ENCODE measurements at places on chromosomes 4 and X.

GRCh38 chrX:105052926-105053325, 167.6 kb downstream of the TEX13A start:
- no peak for DNase-seq

DNA sequence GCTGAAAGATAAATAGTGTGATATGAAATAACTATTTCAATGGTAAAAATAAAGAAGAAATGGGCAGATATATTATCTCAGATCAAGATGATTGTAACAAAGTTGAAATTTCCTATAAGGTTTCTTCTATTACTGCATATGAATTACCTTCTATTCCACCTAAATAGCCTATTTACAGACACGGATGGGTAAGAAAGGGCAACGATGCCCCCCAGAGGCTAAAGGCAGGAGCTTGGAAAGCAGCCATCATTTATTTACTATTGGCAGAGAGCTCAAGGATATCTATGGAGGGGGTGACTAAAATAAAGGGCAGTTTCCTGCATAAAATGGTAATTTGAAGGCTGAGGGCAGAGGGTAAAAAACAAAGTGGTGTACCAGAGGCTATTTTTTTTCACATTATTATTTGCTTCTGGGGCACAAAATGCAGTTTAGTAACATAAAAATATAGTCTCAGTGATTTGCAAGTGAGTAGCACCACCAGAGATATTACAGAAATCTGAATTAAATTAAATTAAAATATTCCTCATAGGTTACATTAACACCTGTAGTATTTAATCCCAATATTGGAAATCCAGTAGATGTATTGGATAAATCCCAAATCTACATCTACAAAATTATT, 123.1 kb downstream of the BTC start:
- DNase-seq = no peak

DNA sequence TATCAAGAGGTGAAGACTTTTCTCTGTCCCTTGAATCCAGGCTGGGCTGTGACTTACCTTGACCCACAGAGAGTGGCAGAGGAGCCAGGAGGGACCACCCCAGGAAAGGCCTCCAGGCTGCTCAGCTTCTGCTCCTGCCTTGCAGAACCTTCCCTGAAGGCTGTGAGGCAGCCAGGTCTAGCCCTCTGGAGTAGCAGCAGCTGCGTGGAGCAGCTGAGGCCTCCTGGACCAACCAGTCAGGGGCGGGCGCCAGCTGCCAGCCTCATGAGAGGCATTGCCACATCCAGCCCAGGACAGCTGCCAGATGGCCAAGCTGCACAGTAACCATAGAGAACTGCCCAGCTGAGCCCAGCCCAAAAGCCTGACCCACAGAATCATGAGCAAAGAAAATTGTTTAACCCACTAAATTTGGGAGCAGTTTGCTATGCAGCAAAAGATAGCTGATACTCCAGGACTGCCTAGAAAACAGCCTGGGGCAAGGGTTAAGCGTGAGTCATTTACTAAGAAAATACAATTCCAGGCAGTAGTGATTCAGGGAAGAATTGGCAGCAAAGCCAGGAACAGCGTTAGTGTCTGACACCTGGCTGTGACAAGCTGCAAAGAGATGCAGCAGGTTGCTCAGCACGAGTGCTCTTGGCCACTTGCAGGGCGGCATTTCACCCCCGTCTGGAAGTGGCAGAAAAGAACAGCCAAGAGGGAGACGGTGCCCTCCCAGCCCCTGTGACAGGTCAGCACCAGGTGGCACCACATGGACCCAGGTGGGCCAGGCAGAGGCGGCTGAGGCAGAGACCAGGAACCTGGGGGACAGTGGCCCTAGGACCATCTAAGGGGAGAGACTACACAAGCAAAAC, 14.7 kb upstream of the PDE6B start:
- DNase-seq = no peak

DNA sequence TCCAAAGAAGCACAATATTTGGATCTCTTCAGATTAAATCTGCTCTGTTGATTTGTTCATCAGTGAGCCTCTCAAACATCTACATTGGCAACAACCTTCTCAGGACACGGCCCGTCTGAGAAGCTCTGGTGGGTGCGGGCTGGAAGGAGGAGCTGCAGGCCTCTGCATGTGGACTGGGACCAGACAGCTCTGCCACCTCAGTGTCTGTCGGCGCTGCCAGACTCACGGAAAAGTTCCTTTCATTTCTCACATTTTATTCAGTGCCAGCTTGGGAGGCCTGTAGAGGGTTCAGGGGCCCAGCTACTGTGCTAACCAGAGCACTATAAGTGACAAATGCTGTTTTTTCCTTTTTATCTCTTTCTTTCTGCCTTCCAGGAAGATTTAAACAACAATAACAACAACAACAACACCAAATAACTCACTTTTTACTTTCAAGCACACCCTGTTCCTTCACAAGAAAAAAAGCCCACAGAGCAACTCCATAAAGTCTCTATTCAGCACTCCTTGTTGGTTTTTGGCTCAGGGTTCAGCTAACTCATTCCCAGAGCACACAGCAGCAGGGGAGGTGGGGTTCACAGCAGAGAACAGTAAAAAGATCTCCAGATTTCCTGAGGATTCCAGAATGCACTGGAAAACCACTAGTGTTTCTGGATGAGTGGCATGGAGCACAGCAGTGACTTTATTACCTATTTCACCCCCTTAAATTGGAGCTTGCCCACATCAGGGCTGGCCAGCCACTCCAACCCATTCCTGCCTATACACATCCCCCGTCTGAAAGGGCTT, 23.2 kb upstream of the HOPX start:
- no peak for DNase-seq

- DNase-seq = no peak
These were observed 499.7 kb upstream of the POU3F4 start for GRCh38 chrX:83008415-83008814.

- no peak for DNase-seq
These were observed 1.8 kb downstream of the CASP3 start for GRCh38 chr4:184647266-184648053.

DNA sequence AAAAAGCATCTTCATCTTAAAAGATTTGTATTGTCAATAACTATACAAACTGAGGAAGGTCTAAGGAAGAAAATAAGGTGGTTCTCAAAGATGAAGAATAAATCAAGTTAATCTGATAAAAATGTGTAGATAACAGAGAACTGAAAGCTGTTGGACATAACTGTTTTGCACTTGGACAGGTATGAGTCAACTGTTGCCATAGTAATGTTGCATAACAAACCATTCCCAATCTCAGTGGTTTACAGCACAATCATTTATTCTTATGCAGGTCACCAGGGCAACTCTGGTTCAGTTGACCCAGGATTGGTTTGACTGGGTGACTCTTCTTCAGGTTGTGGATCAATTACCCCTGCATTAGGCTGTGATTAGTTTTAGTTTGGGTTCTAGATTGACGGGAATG, 2197.7 kb downstream of the ARAP2 start:
- DNase-seq = no peak

DNA sequence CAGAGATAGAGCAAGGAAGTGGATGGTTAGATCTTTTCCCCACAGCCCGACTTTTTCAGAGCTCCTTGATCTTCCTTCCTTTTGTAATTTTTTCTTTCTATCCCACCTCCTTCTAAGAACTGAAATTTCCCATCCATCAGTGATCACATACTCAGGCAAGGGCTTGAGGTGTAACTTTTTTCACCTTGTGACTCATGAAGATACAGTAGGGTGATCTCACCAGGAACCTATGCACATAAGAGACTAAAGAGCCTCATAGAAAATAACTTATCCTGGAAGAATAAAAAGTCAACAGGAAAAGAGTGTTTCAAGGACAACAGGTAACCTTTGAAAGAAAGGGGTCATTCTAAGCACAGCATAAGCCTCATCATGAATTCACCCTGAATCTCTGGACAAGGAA, 131.2 kb upstream of the HCCS start:
- DNase-seq = no peak

DNA sequence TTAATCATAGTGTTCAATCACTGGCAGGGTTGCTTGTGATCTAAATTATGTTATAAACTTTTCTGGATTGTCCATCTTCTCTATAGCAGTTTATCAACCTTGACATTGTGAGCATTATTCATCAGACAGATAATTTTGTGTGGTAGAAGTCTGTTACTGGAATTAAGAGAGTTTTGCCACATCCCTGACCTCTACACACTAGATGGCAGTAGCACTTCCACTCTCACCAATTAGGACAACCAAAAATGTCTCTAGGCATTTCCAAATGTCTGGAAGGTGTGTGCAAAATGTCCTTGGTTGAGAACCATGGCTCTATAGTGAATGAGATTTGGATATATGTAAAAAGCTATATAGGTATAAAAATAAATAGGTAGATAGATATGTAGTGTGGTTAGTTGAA, 324.1 kb upstream of the FAM47C start:
- no peak for DNase-seq

DNA sequence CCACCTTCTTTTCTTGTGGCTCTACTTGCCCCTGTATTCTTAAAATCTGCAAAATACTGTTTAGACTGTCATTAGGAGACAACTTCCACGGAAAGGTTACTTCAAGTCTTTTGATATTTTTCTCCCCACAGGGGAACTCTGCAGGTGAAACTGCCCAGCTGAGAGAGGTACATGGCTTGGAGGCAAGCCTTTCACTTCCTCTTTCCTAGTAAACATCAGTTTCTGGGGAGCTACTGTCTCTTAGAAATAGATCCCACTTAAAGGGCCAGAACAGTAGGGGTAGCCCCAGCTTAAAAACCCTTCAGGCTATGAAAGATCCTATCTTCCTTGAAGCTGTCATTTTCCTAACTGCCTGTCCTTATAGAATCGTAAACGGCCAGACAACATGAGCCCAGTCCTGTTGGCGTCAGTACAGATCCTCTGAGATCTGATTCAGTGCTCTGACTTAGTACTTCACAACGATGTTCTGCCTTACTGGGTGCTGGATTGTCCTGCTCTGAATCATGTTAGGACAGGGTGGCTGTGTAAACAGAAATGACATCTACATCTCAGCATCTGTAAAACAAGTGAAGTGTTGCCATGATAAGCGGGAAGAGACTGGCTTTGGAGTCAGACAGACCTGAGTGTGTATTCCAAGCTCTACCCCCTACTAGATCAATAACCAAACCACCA, 102.1 kb downstream of the ITIH6 start:
- no peak for DNase-seq

GRCh38 chr4:174464949-174465348, 57.3 kb downstream of the HPGD start:
- no peak for DNase-seq

DNA sequence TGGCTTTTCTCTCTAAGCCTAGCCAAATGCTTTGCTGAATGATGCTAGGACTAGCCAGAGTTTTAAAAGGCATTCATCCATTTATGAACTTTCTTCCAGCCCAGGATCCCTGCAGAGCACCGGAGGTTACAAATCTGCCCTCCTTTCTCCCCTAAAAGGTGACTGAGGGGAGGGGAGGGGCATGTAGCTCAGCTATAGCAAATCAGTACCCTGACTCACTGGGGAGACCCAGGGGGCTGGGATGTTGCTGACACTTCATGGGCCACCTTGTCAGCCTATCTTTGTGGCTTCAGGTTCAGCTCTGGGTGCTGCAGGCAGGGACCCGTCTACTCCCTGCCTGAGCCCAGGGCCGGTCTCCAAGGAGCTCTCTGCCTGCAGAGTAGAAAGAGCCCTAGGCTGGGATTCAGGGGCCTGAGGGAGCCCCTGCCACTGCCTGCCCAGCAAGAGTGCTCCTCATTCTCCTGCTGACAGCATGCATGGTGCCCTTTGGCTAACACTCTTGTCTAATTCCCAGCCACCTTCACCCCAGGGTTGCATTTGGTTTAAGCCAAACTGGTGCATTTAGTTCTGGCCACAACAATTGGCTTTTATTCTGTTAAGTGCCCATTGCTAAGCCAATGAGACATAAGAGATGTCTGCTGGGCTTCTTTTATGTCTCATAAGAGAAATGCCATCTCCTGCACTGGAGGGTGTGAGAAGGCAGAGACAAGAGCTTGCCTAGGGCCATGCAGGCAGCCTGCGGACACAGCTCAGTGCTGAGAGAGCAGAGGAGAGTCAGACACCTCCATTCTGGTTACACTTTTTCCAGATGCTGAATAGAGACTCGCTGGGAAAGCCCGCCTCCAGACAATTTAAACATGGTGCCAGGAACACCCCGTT, 11.9 kb upstream of the UBA6 start:
- DNase-seq = no peak

GRCh38 chr4:186146458-186146857, 42.0 kb downstream of the FAM149A start:
- no peak for DNase-seq

GRCh38 chr4:121073004-121073435, 685 bp upstream of the NDNF start:
- DNase-seq = no peak

DNA sequence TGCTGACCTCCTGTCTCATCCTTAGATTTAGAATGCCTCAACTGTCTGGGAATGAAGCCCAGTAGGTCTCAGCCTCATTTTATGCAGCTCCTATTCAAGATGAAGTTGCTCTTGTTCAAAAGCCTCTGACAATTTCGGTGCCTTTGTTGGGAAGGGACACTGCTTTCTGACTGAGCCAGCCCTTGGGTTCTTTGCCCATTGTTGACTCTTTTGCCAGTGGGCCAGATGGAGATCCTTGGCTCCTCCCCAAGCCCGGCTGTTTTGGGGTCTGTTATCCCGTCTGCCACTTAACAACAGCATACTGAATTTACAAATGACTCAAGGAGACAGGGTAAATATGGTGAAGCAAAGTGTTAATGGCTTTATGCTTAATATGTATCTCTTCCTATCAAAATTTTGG, 58.3 kb upstream of the PRKX start:
- DNase-seq = no peak

DNA sequence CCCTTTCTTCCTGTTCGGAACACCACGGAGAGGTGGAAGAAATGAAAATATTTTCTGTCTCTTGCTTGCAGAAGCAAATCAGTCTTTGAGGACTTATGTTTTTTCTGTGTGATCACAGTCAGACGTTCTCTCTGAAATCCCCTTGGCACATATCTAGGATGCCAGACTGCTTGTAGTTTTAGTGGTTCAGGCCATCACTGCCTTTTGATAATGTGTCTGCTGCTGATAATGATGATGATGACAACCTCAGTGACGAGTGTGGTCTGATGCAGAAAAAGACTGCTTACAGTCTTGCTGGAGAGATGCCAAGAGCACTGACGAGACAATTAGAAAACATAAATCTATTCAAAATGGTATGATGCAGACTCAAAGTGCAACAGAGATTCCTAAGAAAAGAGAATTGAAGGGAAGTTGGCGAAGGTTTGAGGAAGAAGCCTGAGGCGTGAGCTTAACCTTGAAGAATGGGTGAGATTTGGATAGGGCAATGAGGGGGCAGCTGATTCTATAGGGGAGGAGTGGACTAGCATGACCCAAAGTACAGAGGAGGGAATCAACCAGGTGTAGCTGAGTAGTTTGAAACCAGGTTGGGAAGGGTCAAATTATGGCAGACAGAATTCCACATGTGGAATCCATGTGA, 7.9 kb downstream of the RAB33A start:
- DNase-seq = no peak

- DNase-seq = no peak
These were observed 747.6 kb downstream of the PCDH7 start for GRCh38 chr4:31467781-31468180.

DNA sequence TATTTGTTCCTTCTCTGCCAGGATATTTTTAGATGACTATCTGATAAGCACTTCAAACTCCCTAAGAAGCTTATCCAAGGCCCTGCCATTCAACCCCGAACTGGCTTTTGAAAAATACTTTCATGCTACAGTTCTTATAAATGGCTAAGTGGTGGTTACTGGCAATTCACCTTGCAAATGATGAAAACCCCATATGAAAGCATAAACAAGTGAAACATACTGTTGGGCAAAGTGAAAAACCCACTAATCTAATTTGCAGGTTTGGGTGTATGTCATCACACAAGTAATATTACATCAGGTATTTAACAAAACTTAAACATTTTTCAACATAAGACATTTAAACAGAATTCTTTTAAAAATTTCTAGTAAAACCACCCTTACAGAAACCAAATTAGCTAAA, 31.1 kb downstream of the TAPT1 start:
- no peak for DNase-seq

GRCh38 chr4:71784569-71785197, 804 bp upstream of the GC start:
- DNase-seq = no peak

Data from vagina (tissue), 2 donors.